Daoy (cell line): ENCODE measurements at places on chromosomes 16 and 17.

DNA sequence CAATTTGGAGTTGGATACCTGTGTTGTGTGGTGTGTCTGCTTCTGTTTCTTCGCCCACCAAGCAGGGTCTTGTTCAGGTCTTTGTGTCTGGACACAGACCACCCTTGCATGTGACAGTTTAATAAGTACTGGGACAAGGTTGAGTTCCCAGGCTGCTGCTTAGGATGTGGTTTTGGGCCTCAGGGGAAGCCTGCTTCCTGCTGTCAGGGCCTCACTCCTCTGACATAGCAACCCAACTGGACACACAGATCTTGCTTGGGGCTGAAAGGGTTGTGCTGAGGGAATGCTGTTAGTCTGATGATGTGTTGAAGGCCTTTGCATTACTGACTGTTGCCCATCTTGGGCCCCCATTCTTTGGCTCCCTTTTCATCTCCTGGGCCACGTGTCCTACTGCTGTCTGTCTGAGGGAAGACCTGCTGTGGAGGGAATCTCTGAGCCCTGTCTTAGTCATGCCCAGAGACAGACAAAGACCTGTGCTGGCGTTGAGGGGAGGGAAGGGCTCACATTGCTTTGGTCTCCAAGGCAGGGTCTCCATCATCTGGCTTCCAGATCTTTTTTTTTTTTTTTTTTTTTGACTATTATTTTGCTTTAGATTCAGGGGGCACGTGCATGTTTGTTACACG lies 4.7 kb upstream of the TGFB1I1 start:
- DNase-seq: peak; percentile 55

- DNase-seq: no peak
Observed at GRCh38 chr17:14212401-14212800, 24.3 kb downstream of the CDRT15 start.

GRCh38 chr17:51585514-51586104 lies 325.3 kb downstream of the UTP18 start:
- DNase-seq: no peak

GRCh38 chr16:75307506-75307905 lies 56.1 kb upstream of the BCAR1 start:
- no peak for DNase-seq

GRCh38 chr16:4384509-4384942 lies 12.9 kb downstream of the VASN start:
- DNase-seq: no peak

GRCh38 chr17:72635034-72635635 lies 457.4 kb downstream of the SLC39A11 start:
- no peak for DNase-seq
